ENCODE measurements at places on chromosomes 5 and 9. TPM values are rescaled to one million over a fixed set of nuclear protein-coding genes. Genes with fewer than 3 reads are reported as not detected.

DNA sequence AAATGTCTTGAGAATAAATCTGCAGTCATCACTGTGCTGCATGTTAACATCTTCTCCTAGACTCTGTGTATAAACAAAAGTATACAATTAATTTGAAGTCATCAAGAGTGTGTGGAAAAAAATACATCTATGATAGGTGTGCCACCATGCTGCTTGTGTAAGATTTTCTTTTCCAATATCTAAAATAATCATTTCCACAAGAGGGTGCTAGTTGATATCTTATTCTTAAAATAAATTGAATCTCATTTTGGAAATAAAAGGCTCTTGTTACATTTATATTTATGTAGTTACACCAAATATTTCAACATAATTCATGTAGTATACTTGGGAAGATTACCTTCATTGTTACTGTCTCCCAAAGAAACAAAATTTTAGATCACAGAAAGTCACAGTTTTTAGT lies 14.1 kb upstream of the MOCS2 start:
- DNase-seq = no peak

DNA sequence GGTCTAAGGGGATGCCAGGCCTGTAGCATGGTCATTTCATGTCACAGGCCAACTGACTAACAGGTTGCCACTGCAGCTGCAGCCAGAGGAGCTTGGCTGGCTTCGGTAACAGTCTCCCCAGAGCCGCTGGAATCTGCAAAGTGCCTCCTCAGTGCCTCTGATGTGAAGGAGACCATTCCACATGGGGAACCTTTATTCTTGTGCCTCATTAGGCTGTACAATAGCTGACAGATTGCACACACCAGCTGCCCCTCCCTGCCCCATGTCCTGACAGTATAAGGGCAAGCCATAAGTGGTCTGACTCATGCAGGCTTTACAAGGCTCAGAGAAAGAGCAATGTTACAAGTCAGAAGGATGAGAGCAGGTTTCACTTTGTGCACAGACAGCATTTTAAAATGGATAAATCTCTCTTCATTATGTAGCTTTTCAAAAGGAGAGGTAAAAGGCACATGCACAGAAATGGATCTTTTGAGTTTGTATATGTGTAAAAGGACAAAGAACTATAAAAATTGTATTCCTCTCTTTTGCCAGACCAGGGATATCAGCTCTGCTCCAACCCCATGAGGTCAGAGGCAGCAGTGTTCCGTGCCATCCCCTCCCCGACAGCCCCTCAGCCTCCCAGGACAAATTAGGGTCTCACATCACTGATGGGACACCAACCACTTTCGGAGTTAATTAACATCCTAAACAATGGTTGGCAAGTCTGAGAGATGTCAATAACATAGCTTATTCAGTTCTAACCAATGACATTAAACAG lies 467.8 kb downstream of the TMEM232 start:
- no peak for DNase-seq

DNA sequence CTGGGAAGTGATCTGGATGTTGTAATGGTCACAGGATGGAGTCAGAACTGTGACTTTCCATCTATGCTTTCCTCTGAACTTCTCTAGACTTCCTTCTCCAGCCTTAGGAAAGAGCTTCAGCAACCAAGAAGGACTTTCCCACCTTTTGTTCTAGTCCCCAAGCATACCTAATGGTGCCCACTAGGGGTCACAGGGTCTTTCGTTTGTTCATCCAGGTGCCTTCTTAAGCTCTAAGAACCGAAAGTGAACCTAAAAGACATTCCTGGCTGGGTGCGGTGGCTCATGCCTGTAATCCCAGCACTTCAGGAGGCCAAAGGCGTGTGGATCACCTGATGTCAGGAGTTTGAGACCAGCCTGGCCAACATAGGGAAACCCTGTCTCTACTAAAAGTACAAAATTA lies 1.8 kb upstream of the WNT8A start:
- DNase-seq = no peak

DNA sequence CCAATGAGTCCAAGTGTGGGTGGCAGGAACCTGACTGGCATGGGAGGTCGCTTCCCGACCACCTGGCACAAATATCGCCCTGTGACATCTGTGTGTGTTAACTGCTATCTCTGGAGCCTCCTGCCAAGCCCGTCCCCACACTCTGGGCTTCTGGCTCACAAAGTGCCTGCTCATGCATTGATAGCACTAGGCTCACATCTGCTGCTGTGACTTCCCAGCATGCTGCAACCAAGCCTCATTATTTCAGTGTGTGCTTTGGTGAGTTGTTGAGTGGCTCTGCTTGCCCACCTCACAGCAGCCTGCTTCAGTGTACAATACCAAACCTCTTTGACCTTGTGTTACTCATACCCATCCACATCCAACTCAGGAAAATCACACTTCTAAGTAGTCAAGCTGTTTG lies 139.8 kb downstream of the APBA1 start:
- no peak for DNase-seq

DNA sequence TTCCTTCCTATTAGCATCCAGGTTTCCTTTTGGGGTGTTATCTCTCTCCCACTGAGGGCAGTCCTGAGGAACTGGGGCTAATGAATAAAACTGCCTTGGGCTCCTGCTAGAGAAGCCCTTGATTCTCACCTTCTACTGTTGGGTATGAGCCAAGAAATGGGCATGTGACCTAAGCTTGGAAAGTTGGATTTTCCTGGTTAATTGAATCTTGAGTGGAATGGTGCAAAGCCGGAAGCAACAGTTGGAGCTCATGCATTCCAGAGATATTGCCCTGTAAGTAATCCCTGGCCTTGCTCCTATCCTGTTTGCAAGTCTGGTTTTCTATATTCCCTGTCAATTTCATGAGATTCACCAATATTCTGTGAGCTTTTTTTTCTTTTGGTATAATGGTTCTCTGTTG lies 158.5 kb upstream of the ELL2 start:
- DNase-seq = peak; percentile 17

The ELOVL7 gene
- under 0.01 TPM for total RNA-seq

GRCh38 chr9:127905004-127905728 lies 5.8 kb upstream of the ST6GALNAC6 start:
- peak; percentile 78 for DNase-seq

The BHMT2 gene
- total RNA-seq = 12.1 TPM

- DNase-seq = no peak
Observed at GRCh38 chr9:84748112-84748511, 78.6 kb downstream of the NTRK2 start.

Data from osteoblast (primary cell).